ENCODE measurements at places on chromosomes 3 and 15.

GRCh38 chr3:155753038-155753639, 8.3 kb upstream of the PLCH1 start:
- DNase-seq: peak; percentile 20

GRCh38 chr3:45179163-45179562, 33.0 kb upstream of the CDCP1 start:
- DNase-seq: no peak

DNA sequence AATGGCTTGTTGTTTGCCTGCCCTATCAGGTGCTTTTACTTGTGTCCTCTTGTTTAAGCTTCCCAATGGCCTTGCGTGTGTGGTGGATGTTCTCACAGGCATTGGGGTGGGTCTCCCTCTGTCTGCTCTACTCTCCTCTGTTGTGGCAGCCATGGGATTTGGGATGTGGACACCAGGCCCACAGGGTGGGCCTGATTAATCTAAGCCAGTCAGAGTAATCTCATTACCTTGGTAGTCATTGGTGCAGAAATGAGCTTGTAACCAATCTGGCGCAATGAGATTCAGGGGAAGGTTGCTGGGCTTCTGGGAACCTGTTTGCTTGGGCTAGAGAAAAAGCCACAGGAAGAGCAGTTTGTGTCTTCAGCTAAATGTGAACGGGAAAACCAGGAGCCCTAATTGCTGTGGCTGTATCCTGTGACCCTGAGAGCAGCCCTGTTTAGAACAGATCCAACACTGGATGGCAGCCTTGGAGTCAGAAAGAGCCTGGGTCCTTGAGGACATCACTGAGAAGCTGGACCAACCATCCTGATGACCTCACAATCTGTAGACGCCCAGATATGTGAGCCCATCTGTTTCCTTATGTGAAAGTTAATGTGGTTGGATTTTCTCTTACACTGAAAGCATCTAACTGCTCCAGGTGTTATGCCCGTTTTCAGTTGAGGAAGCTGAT, 157.3 kb upstream of the UBE2E1 start:
- no peak for DNase-seq

DNA sequence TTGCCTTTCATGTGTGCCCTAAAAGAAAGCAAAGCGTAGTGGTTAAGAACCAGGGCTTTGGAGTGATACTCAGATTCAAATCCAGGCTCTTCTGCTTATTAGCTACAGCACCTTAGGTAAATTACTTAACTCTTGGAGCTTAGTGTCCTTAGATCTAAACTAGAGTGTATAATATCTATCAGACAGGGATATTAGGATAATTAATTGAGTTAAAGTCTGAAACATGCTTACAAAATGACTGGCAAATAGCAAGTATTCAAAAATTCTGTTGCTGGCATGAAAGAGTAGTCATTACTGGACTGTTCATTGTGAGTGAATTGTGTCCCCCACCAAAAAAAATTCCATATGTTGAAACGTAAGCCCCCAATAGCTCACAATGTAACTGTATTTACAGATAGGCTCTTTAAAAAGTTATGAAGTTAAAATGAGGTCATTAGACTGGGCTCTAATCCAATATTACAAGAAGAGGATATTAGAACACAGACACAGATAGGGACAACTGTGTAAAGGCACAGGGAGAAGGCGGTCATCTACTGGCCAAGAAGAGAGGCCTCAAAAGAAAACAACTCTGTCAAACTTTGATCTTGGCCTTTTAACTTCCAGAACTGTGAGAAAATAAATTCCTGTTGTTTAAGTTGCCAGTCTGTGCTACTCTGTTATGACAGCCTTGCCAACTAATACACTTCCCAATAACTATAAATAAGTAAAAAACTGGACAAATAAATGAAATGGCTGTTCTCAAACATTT, 60.4 kb upstream of the LRRC3B start:
- DNase-seq: no peak

GRCh38 chr15:63915873-63916771, 82.4 kb upstream of the HERC1 start:
- no peak for DNase-seq

GRCh38 chr3:2614578-2614977, 495.6 kb downstream of the IL5RA start:
- no peak for DNase-seq
